SW 1271 (cell line): ENCODE measurements at places on chromosomes 7 and 10.

DNA sequence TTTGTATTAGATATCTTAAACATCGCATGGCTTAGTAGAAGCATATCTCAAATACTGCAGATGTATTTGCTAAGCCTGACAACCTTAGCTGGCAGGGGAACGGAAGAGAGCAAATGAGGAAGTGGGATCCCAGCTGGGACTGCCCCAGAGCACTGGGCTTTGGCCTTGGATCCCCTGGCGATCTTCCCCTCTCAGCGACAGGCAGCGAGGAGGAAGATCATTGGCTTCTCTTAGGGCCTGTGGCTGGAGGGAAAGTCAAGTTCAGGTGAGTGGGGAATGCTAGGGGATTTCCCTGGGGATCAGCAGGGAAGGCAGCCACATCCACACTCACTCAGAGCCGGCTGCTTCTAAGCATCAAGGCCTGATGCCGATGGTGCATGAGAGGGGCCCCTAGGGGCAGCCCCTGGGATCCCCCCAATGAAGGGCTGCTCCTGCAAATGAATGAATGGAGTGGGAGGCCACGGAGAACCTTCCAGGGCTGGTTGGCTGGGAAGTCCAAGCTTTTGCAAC is 42.0 kb downstream of the LYZL2 start:
- no peak for DNase-seq

- DNase-seq, result no peak
Observed at GRCh38 chr7:44348851-44349781, 23.7 kb upstream of the CAMK2B start.

DNA sequence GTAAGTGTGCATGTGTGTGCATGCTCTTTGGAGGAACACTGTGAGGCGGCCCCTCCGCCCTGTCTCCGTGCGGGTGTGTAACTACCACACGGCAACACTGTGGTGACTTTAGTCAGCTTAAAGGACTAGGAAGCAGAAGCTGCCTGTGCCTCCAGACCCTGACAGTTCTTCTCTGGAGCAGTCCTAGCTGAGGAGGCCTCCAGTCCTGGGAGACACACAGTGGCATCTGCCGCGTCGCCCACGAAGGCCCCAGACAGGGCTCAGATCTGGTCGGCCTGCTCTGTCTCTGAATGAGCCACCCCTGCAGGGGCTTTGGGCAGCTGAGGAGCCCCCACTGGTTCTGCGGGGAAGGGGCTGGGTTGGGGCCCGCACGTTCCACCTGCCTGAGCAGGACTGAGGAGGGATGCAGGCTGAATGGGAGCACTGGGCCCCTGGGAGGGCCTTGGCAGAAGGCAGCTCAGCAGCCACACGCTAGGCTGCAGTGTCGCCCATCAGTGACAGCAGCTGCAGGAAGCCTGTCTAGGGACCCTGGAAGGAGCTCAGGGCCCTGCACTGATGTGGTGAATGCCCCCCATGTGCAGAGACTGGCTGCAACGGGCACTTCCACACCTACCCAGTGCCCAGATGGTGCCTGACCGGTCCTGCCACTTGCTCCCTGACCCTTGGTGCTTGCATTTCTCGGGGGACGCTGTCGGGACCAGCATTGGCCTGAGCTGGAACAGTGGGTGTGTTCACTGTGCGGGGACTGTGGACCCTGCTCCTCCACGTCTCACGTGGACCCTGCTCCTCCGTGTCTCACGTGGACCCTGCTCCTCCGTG is 27.3 kb upstream of the KNDC1 start:
- no peak for DNase-seq

GRCh38 chr7:591856-592628 is 72.4 kb upstream of the PDGFA start:
- DNase-seq, result no peak

- DNase-seq, result no peak
Observed at GRCh38 chr10:1380088-1380671, 324.0 kb downstream of the WDR37 start.

DNA sequence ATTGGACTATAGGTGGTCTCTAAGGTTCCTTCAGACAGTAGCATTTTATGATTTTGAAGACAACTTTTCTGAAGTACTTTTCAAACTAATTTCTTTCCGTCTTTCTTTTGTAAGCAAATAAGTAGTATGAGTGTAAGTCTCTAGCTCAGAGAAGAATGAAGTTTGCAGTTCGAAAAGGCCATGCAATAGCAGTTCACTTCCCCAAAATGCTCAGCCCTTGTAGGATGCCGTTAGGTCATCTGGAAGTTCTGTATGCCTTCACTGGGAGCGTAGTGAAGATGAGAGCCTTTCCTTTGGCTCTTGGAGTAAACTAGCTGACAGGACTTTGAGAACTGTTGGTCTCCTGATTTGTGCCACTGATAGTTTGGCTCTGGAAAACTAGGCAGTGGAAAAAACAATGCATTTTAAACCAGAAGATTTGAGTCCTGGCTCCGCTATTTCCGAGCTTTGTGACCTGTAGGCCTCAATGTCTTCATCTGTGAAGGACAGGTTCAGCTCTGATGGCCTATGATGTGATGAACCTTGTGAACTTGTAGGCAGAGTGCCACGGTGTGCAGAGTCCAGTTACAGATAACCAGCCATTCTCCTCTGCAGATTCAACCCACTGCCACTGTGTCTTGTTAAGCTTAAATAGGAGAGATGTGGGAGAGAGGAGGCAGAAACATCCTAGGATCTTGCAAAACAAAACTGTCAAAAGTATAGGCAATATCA is 18.8 kb downstream of the SGPL1 start:
- DNase-seq, result no peak

DNA sequence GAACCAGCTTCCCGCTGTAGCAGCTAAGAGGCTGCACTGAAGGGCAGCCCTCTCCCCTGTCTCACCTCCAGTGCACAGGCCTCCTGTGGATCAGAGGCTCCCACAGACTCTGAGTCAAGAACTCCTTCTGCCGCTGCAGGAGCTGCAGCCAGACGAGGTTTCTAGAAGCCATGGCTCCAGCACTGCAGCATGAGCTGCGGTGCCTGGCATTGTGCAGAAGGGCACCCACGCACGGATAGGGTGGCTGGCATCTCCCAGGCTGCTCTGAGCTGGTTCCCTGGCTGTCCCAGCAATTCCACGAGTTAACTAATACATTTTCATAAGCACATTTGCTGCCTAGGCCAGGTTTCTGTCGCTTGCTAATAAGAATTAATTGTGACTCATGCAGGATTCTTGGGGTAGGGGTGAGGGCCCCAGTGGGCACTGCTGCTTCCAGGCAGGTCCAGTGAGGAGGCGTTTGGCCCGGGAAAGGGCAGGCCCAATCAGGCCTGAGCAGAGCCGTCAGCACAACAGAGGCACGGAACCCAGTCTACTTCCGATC is 594.2 kb downstream of the DNAJB6 start:
- DNase-seq, result no peak

DNA sequence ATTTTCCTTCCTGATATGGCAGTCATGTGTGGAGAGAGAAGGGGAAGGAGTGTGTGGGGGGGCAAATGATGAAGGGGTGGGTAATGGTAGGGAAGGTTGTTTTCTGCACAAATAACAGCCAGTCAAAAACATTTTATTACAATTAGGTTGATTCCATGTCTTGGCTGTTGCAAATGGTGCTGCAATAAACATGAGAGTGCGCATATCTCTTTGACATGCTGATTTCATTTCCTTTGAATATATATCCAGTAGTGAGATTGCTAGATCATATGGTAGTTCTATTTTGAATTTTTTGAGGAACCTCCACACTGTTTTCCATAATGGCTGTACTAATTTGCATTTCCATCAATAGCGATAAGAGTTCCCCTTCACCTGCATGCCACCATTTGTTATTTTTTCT is 10.6 kb upstream of the JAZF1 start:
- DNase-seq, result no peak

GRCh38 chr10:11104772-11105675 is 87.4 kb downstream of the CELF2 start:
- DNase-seq, result no peak

GRCh38 chr10:30493609-30494530 is 59.9 kb downstream of the MAP3K8 start:
- no peak for DNase-seq

DNA sequence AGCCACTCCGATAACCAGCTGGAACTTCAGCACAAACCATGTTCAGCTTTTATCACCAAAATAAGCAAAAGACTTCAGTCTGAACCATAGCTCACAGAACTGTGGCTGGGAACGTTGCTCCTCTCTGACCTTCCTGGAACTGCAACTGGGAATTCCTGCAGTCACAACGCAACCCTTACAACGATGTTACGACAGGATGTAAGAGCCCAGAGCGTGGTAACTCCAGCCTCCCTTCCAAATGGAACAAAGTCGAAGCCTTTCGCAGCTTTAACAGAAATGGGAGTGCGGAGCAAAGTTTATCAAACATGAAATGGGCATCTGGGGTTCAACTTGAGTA is 162.6 kb downstream of the ADAM12 start:
- no peak for DNase-seq

GRCh38 chr10:73968098-73968521 is 29.8 kb upstream of the VCL start:
- DNase-seq, result no peak

DNA sequence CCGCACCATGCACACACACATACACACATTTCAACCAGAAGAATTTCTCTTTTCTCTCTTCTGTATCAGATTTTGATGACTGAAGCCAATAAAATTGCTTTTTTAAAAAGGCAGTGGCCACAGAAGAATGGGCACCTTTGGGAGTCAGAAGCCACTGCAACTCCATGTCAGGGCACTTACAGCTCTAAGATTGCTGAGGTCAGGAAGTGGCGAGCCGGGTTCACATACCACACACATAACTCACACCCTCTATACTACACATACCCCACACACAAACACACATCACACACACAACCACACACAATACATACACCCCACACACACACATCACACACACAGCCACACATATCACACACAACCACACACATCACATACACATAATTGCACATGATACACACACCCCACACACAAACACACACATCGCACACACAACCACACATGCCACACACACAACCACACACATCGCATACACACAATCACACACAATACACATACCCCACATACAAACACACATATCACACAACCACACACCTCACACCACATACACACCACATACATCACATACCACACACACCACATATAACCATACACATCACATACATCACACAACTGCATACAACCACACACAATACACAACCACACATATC is 31.2 kb downstream of the GPRIN2 start:
- DNase-seq, result peak; percentile 60

GRCh38 chr7:114740095-114740494 is 181.8 kb upstream of the MDFIC start:
- no peak for DNase-seq

GRCh38 chr7:118110178-118110925 is 73.6 kb upstream of the LSM8 start:
- no peak for DNase-seq

GRCh38 chr7:50342616-50343114 is 38.1 kb downstream of the IKZF1 start:
- DNase-seq, result no peak

DNA sequence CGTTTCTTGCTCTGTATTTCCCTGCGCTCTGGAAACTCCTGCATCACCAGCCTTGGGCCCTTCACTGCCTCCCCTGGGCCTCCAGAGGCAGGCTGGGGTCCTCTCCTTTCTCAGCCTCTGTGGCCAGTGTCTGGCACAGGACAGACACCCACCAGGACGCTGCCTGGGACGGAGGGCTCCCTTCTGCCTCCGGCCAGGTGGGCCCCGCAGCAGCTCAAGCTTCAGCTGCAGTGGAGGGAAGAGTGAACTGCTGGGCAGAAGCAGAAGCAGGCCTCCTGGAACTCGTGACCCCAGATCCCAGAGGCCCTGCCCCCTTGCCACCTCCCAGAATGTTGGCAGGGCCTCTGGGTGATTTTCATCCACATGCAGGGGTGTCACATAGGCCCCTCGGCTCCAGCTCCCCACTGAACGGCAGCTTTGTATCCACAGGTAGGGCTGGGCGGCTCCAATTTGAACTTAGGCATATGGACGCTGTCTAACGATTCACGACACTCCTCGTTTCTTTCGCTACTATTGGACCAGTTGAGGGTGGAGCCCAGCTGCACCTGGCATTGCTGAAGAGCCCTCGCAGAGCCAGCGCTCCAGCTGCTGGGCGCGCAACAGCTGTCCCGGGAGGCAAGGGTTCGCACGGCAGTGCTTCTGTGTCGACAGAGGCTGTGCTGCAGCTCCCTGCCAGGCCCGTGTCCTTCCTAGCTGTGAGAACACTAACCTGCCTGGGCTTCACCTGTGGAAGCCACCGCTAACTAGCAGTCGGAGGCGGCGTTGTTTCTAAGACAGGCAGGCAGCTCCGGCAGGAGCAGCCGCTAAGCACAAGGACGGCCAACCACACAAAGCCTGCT is 18.4 kb upstream of the GPR146 start:
- DNase-seq, result no peak

DNA sequence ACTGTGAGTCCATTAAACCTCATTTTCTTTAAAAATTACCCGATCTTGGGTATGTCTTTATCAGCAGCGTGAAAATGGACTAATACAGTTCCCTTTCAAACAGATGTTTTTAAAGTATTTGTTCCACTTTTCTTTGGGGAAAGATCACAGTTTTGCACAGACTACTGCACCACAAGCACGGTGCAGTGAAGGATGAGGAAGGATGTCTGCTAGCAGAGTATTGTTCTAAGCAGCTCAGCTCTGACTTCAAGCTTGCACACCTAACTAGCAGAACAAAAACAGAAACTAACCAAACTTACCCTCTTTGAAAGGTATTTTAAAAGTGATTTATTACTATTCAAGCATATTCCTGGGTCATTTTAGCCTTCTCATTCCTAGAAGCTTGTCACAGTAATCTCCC is 20.0 kb downstream of the THNSL1 start:
- no peak for DNase-seq

DNA sequence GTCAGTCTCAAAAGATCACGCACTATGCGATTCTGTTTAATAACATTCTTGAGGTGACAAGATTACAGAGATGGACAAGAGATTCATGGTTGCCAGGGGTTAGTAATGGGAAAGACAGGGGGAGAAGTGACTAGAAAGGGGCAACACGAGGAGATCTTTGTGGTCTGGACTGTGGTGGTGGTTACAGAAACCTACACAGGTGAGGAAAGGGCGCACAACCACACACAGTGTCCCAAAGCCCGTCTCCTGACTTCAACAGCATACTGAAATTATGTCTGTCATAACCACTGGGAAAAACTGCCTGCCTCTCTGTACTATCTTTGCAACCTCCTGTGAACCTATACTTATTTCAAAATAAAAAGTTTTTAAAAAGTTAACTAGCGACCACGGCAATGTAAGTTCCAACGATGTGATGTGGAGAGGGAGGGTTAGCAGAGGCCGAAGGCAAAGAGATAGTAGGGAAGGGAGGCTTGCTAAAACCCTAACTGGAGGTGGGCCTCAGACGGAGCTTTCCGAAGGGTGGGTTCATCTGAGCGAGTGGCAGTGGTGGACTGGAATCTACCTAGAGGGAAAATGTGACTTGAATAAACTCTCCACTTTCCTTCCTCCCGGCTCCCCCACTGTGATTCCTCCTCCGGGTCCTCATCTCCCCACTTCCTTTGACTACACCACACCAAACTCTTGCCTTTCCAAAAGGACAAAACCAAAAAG is 43.7 kb downstream of the GNA12 start:
- no peak for DNase-seq

GRCh38 chr10:100763043-100763747 is 17.8 kb downstream of the PAX2 start:
- no peak for DNase-seq
